ENCODE measurements at places on chromosomes 1 and 21.

DNA sequence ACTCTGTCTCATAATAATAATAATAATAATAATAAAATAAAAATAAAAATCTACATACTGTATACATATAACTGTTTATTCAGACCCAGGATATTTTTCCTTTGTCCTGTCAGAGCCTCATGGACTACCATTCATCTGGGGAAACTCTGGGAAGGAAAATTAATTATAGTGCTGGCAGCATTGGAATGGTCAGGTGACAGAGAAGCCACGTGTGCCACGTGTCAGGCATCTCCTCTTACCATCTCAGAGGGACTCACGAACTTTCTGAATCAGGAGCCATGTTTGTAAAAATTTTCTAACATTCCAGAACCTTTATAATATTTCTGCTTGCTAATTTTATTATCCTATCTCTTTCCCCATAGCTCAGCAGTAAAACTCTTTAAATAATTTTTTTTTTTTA is 97.8 kb upstream of the HNRNPU start:
- no peak for DNase-seq

GRCh38 chr1:224510880-224511645 is 76.5 kb upstream of the WDR26 start:
- no peak for DNase-seq

DNA sequence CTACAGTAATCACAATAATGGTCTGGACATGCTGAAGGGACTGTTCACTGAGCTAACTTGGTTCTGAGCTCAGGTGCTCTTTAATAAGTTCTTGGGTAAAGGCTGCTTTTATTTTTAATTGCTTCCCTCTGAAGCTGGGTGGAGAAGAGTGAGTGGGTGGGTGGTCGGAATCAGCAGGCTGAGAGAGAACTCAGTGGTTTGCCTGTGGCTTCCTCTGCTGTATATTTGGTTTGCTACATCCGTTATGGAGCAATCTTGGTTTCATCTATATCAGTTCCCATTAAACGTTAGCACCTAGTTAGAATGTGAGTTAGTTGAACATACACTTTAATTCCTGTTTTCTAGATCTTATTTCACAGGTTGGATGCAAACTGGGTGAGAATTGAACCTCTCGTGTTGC is 23.3 kb downstream of the CNIH4 start:
- DNase-seq, result peak; percentile 55

GRCh38 chr1:200035397-200035955 is 8.0 kb downstream of the NR5A2 start:
- no peak for DNase-seq

DNA sequence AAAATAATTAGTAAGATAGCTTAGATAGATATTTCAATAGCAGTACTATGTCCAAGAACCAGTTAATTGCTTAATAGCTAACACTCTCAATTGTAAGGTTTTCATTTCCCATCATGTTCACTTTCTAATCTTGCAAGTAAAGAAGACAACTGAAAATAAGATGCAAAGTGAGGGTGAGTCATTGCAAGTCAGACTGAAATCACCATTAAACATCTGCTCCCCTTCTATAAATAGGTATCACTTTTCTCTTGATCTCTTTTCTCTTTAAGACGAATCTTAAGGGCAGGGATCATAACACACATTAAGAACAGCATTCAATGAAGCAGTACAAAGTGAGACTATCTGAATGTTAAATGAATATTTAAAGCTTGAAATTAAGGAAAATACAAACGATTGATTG is 40.4 kb downstream of the UBR4 start:
- no peak for DNase-seq

DNA sequence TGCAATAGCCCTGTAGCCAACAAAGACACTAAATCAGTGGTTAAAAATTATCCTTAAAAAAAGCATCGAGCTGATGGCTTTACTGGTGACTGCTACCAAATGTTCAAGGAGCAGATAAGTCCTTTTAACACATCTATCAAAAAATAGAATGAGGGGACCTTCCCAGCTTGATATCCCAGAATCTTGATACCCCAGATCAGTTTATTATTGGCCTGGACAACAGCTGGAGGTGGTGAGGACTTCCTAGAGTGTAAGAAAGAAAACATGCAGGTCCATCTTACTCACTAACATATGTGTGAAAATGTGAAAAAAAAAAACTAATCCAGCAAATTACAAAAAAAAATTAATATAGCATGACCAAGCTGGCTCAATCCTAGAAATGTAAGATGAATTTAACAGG is 21.3 kb downstream of the CHIT1 start:
- no peak for DNase-seq

DNA sequence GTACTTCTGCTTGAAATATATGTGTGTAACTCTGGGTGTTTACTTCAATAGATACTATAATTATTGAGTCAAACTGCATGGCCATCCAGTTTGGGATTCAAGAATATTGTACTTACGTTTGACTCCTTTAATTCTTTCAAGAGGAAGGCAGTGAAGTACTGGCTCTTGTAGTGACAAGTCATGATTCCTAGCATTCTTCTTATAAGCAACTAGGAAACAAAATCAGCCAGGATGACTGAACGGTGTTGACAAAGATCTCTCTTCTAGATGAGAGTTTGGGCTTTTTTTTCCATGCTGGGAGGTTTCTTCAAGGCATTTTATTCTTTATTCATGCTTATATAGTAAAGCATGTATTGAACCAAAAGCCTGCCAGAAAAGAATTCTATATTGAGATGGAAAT is 58.3 kb downstream of the CLEC20A start:
- DNase-seq, result no peak

GRCh38 chr1:184050636-184051035 is 894 bp upstream of the TSEN15 start:
- DNase-seq, result no peak

DNA sequence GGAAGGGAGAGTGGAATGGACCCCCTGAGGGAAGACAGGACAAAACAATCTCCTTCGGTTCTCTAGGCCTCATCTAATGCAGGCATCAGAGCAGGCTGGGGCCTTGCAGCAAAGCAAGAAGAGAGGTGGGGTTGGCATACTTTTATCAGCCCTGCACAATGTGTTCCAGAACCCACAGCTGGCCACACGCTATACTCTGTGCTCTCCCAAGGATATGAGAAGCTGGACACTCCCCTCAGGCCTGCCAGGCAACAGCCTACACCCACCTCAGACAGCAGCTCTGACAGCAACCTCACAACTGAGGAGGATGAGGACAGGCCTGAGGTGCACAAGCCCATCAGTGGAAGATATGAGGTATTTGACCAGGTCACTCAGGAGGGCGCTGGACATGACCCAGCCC is 27.3 kb downstream of the LY9 start:
- no peak for DNase-seq

GRCh38 chr1:1510912-1511532 is 940 bp upstream of the ATAD3A start:
- DNase-seq, result no peak

DNA sequence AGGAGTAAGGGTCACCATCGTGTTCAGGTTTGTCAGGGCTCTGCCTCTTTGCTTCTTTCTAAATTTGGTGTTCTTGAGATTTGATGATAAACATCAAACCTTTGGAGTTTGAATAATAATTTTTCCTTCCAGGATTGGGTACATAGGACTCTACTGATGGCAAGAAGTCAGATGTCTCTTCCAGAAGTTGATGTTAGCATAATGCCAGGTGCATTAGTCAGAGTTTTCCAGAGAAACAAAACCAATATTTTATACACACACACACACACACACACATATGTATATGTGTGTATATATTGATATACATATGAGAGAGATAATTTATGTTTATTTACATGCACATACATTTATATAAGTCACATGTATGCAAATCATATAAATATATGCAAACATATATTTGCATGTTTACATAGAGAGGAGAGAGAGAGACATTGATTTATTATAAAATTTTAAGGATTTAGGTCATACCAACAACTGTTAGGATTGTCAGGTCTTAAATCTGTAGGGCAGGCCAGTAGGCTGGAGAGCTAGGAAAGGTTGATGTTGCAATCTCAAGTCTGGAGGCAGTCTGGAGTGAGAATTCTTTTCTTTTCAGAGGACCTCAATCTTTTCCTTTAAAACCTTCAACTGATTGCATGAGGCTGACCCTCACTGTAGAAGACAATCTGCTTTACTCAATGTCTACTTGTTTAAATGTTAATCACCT is 199.2 kb downstream of the HLX start:
- no peak for DNase-seq

- DNase-seq, result no peak
Measured at GRCh38 chr1:209341673-209342420, 241.7 kb upstream of the CAMK1G start.

- DNase-seq, result no peak
Measured at GRCh38 chr1:93438716-93439115, 9.2 kb upstream of the FNBP1L start.

GRCh38 chr1:64963466-64963865 is 2.9 kb downstream of the JAK1 start:
- DNase-seq, result no peak

GRCh38 chr1:75985827-75986226 is 53.6 kb upstream of the ASB17 start:
- DNase-seq, result no peak

DNA sequence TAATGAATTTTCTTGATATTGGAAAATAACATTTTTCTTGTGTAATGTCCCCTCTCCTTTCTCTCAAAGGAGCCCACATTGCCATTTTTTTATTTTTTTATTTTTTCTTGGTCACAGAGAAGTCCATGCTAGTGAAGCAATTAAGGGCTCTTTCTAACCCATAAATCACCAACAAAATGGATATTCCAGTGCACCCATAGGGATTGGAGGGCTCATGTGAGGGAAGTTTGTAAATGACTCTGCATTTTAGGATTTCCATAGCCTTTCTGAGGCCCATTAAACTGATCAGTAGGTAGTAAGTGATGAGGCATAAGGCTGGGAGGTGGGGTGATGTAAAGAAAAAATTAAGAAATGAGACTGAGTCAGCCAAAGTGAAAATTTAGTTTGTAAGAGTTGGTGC is 55.9 kb upstream of the JAK1 start:
- no peak for DNase-seq

GRCh38 chr1:147247656-147248238 is 5.3 kb downstream of the CHD1L start:
- no peak for DNase-seq

DNA sequence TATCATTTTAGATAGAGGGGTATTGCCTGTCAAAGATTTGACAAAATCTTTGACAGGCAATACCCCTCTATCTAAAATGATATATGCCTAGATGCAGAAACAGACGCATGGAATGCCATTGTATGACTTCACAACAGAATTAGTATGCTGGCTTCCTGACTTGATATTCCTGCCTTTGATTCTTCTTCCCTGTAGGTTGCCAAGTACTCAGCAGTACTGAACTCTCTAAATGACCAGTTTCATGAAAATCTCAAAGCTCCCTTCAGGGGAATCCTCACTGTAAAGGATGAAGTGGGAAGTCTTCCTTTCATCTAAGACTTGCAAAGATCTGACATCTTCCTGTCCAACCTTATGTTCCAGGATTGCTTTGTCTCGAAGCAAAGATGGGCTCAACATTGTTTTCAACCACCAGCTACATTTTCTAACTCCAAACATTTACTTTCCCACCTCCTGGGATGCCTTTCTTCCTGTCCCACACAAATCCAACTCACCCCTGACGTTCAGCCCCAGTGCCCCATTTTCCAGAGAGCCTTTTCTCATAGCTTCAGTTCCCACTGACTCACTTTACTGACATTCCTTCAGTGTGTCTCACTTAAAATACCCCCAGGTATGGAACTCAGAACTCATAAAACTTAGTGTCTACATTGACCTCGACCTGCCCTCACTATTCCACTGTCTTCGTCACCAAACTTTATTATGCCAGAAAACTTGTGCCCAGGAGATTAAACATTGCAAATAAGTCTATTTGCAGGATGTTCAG is 67.3 kb upstream of the KCNJ6 start:
- no peak for DNase-seq

DNA sequence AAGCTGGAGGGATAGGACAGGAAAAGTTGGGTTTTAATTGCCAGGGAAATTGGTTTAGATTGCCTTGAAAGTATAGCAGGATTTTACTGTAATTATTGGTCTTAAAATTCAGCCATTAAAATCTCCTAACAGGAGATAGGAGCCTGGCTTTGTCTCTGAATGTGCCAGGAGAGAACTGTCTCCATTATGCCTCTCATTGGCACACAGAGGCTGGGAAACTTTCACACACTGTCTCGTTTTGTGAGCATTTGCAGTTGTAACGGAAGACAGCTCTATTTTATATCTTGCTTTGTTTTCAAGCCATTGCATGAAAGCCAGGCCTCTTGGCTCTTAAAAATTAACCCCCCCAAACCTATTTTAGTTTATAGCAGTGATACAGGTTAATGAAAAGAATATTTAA is 12.5 kb downstream of the DNAJC6 start:
- DNase-seq, result no peak

- DNase-seq, result no peak
Measured at GRCh38 chr1:163914785-163915413, 593.1 kb downstream of the NUF2 start.

DNA sequence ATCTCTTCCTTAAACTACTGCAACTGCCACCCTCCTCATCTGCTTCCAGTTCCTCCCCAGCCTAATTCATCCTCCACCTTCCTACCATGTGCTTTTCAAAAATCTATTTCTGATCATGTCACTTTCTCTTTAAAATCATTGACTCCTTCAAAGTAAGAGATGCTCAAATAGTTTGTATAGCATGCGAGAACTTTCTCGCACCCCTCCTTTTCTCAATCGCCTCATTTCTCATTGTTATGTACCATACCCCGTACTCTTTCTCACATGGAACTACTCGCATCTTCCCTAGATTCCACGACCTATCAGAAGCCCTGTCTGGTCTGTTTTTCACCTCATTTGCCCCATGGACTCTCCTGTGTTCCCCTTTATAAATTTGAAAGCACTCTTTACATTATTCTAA is 238.2 kb downstream of the NRIP1 start:
- DNase-seq, result no peak

- no peak for DNase-seq
Measured at GRCh38 chr1:20138346-20138745, 777 bp upstream of the PLA2G2F start.

GRCh38 chr21:26553898-26554297 is 19.2 kb downstream of the CYYR1 start:
- no peak for DNase-seq

GRCh38 chr1:225987491-225988316 is 11.4 kb downstream of the SDE2 start:
- DNase-seq, result no peak

GRCh38 chr1:84603941-84604830 is 29.9 kb upstream of the CTBS start:
- DNase-seq, result no peak

DNA sequence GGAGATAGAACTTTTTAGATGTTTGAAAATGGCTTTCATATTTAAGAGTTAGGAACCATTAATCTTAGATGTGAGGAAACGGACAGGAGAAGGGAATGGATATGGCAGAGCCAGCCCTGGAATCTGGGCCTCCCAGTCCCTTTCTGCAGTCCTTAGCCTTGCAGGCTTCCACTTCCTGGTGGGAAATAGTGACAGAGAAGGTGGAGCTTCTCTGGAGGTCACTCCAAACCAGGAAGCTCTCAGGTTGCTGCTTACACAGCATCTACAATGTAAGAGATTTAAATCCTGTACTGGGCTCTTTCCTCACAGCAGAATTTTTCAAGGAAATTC is 2.5 kb downstream of the S100A11 start:
- no peak for DNase-seq

Measured in CD4-positive, alpha-beta T cell treated with Interleukin-6 for 4 hours (primary cell).